ENCODE measurements at places on chromosomes 1 and 21.

DNA sequence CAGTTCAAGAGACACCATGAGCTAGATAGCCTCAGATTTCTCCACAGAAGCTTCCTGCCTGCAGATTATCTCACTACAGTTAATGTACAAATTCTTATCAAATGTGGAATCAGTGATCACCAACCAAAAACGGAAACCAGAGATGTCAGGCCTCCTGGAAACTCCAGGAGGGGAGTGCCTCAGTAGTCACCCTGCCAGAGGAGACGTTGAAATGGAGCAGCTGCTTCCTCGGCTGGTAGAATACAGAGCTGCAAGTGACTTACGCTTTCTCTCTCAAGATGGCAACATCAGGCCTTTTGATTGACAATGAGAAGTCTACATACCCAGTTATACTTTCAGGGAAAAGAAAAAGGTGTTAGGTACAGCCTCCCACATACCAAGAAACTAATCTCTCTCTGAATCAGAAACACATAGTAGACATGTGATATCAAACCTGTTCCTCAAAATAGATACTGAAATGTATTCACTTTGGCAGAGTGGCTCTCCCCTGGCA lies 52.2 kb downstream of the ACP6 start:
- peak; percentile 49 for DNase-seq

- DNase-seq, result no peak
Measured at GRCh38 chr1:209455661-209456358, 127.7 kb upstream of the CAMK1G start.

DNA sequence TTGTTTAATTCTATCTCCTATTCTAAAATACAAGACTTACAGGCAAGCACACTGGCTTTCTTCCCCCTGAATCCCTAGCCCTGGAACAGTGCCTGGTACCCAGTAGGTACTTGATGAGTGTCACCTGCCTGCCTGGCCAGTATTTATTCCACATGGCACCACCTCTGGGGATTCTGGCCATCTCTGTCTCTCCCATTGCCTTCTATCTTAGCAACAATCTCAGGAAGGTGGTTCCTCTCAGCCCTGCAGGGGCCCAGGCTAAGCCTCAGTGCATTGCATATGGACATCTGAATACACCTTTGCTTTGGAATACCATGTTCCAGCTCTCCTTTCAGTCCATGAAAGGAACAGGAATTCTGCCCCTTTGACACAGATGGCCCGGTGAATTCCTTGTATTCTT lies 81.0 kb downstream of the HIVEP3 start:
- no peak for DNase-seq

DNA sequence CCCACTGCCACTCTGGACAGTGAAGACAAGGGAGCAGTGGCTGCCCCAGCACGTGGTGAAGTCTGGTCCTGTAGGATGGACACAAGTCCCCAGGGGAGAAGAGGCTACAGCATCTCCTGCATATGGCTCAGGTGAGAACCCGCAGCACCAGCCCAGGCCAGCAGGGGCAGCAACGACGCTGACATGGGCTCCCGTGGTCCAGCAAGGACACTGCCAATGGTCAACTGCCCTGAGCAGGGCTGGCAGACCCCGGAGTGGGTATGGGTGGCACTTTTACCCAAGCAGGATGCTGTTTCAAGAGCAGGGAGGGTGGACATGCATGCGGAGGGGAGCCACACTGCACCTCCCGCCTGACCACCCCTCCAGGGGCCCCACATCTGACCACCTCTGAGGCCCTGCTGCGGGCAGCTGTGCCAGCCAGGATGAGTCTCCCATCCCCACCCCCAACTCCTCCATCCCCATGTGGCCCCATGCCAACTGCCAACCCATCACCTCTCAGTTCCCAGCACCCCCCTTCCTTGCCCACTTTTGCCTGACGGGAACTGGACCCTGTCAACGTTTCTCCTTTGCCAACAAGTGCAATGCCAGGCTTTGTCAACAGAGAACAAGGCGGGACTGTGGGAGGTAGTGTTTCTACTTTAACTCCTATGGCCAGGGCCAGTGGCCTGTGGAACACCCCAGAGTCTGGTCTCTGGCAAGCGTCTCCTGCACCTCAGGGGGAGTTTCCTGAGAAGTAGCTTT lies 8.6 kb downstream of the MORN1 start:
- no peak for DNase-seq

GRCh38 chr1:21313886-21314721 lies 23.8 kb upstream of the ECE1 start:
- DNase-seq, result no peak

DNA sequence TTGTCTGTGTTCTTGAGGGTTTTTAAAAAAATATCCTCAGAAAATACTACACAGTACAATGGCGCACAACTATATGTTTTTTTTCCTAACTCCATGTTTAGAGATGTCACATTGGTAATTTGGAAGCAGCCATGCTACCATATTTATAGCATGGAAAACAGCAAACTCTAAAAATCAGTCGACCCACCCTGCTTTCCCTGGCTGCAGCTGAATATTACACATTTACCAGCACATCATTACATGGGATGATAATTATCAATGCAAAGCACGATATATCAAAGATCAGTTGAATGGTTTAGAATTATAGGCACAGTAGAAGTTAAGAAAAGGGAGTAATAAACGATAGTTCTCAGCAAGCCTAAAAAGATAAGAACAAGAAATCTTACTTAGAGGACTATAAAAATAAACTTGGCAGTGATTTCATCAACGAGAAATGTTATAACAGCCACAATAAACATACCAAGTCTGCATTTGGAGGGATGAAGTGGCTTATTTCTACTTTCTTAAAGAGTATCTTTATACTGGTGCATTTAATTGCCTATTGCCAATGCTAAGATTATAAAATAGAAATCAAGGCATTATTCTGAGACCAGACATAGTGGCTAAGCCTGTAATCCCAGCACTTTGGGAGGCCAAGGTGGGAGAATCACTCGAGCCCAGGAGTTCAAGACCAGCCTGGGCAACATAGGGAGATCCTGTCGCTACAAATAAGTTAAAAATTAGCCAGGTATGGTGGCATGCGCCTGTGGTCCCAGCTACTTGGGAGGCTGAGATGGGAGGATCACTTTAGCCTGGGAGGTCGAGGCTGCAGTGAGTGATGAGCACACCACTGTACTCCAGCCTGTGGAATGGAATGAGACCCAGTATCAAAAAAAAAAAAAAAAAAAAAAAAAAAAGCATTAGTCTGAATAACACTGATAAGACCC lies 43.4 kb downstream of the WDR64 start:
- no peak for DNase-seq
